Osteoblast (primary cell): ENCODE measurements at places on chromosomes 4 and X. TPM values are rescaled to one million over a fixed set of nuclear protein-coding genes. Genes with fewer than 3 reads are reported as not detected.

DNA sequence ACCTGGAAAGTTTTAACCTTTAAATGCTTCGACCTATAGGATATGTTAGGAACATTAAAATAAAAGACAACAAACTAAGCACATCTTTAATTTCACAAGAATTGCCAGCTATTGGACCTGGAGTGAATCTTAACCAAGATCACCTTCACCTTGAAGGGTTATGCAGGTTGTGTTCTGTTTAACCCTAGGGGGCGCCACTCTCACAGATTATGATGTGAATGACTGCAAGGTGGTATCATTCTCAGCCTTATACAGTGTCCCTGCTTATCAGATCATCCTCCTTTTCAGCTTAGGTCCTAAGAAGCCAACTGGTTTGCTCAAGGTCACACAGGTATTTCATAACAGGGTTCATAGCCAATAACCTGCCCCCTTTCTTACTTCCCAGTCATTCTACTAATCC, 23.5 kb downstream of the INTS6L start:
- H3K4me1 ChIP-seq, result no peaks in the 10 kb centered on the region
- H3K4me3 ChIP-seq, result no peak overlapping the region
- H3K27me3 ChIP-seq, result no peaks in the 10 kb centered on the region
- no peaks in the 10 kb centered on the region for H3K36me3 ChIP-seq
- H3K27ac ChIP-seq, result no peak overlapping the region
- no peak for DNase-seq

DNA sequence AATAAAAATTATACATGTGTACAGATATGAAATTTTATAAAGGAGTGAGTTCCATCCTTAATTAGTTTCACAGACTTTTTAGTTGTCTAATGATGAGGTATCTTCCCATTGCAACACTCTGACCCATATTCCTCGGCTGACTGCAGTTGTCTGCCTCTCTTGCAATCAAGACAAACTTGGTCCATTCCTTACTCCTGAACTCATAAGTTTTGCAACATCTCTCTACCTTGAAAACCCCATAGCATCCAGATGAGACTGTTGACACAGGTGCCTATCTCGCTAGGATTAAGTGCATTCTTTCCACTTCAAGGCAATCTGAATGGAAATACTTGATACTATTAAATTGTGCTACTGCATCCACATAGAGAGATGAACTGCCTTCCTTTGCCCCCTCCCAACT, 2.3 kb downstream of the XKRX start:
- no peaks in the 10 kb centered on the region for H3K4me1 ChIP-seq

Gene ARSJ
- 18.6 and 24.6 TPM in 2 replicates for total RNA-seq

DNA sequence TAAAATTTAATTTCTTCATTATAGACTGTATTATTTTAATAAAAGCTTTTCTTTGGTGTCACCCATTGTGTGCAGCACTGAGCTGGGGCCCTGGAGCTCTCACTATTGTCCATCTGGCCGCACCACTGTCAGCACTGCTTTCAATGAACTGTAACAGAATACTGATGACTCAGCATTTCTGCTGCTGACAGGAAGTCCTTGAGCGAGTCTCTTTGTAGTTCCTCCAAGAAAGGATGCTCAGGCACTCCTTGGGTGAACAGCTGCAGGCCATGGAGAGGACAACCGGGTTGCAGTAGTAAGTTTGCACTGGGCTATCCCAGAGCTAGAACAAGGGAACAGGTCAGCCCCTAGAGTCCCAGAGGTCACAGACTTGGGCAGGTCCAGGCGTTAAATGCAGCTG, 81.6 kb downstream of the SORBS2 start:
- no peak for DNase-seq
- peak overlapping the region; percentile 62 for H3K27ac ChIP-seq
- H3K36me3 ChIP-seq, result no peaks in the 10 kb centered on the region

GRCh38 chrX:121032531-121032930, 14.9 kb upstream of the GLUD2 start:
- H3K4me1 ChIP-seq, result no peaks in the 10 kb centered on the region
- no peak overlapping the region for H3K27ac ChIP-seq
- DNase-seq, result no peak
- no peaks in the 10 kb centered on the region for H3K36me3 ChIP-seq

Gene MAGEE2
- not detected in 2 replicates for total RNA-seq

DNA sequence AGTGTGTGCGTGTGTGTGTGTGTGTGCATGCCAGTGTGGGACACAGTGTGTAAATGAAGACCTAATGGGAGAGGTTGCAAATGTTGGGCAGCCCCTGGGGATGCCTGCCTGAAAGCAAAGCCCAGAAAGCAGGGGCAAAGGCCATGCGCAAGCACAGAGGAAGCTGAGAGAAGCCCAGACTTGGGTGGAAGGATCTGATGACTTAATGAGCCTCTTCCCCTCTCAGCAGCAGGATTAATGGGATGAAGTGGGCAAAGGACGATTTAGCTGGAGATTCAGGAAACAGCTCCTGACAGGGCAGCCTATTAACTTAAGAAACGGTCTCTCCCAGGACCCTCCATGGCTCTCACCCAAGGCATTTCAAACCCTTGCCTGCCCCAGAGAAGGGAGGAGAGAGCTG, 107.3 kb downstream of the EFNB1 start:
- no peak overlapping the region for H3K4me3 ChIP-seq
- peaks cover 3% of the 10 kb centered on the region for H3K27me3 ChIP-seq

DNA sequence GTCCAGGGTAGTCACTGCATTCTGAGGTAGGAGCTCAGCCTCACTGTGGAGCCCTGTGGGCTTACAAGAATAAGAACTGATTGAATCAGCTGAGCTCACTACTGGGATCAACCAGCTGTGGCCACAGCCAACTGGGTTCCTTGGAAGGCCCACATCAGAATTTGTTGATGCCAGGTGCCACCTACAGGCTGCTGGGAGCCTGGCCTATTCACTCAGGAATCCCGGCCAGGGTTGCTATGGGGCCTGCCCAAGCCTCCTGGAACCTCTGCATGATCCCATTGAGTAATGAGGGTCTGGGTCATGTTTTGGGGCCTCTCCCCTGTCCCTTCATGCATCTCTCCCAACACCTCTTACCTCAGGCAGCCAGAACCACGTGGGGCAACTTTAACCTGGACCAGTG, 53.9 kb upstream of the KIAA1210 start:
- no peak for DNase-seq
- no peaks in the 10 kb centered on the region for H3K4me1 ChIP-seq
- no peak overlapping the region for H3K4me3 ChIP-seq
- H3K27ac ChIP-seq, result no peak overlapping the region
- H3K27me3 ChIP-seq, result no peaks in the 10 kb centered on the region

DNA sequence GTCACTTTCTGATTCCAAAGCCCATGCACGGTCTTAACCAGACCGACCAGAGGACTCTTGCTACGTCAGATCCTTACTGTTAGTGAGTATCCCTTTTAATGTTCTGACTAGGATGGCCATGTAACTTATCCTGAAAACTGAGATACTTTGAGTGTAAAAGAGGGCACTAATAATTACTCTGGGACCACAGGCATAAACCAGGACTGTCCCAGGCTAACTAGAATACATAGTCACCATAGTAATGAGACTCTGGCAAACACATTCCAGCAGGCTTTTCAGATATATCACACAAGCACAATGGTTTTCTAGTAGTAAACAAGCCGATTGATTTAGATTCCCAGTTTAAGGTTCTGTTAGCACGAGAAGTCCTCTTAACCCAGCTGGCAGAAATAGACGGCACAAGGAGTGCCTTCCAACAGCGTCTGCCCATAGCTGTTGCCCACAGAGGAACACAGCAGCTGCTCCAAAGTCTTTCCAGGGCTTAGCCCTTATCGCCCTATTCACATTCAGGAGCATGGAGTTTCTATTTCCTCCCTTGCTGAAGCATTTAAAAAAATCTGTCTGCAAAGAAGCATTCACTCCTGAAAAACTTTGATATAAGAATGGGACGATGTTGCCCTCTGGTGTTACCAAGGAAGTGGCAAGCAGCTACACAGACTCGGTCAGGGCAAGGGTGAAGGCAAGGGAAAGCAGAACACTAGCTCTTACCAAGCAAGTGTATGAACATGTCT, 92.4 kb downstream of the CXCL13 start:
- DNase-seq, result peak; percentile 62
- no peak overlapping the region for H3K27ac ChIP-seq
- H3K4me3 ChIP-seq, result peak overlapping the region; percentile 34
- no peaks in the 10 kb centered on the region for H3K27me3 ChIP-seq
- peaks cover 23% of the 10 kb centered on the region for H3K4me1 ChIP-seq

- H3K27me3 ChIP-seq, result no peaks in the 10 kb centered on the region
- no peak for DNase-seq
- no peak overlapping the region for H3K27ac ChIP-seq
- H3K4me3 ChIP-seq, result no peak overlapping the region
Observed at GRCh38 chrX:122046815-122047214, 999.4 kb downstream of the GLUD2 start.

DNA sequence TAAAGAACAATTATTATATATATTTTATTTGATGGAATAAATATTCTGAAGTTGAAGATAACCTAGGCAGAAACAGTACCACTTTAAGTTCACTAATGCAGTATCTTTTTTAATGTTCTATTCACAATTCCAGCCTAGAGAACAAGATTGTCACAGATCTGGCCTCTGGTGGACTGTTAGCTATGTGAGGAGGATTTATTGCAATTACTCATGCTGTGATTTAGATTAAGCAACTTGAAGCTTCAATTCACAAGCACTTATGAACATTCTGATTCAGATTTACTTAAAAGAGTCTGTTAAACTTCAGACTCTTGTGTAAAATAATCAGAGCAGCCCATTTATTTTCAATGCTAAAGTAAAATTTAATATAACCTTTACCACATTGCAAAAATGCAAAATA, 1489.8 kb downstream of the STIM2 start:
- no peak overlapping the region for H3K27ac ChIP-seq
- H3K4me3 ChIP-seq, result no peak overlapping the region
- DNase-seq, result peak; percentile 2
